ENCODE measurements at places on chromosomes 4 and X. TPM values are rescaled to one million over a fixed set of nuclear protein-coding genes. Genes with fewer than 3 reads are reported as not detected.

DNA sequence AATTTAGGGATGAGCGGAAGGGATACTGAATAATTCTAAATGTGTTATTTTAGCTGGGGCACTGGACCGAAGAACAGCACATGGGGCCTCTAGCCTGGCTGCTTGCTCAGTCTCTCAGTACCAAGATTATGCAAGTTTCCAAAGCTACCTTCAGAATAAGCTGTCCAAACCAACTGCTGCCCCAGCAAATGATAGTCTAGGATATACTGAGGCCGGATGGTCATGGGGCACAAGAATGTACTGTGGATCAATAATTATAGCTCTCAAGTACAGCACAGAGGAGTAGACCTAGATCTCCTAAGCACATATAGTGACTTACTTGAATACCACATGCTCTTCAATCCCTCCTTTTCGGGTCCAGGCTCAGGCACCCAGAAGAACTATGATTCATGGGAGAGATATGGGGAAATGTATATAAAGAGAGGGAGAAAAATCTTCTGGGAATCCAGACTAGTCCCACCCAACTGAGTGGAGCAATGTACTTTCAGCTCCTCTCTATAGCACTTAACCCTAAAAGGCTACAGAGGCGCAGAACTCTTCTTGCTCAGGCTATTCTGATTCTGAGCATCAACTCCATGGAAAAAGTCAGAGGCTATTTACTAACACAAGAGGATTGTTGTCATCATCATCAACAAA, 160.3 kb upstream of the GPC4 start:
- no peaks in the 10 kb centered on the region for H3K4me1 ChIP-seq
- H3K27me3 ChIP-seq = no peaks in the 10 kb centered on the region
- no peak overlapping the region for H3K27ac ChIP-seq
- no peaks in the 10 kb centered on the region for H3K36me3 ChIP-seq
- H3K4me3 ChIP-seq = no peak overlapping the region

- no peak for DNase-seq
- no peaks in the 10 kb centered on the region for H3K4me1 ChIP-seq
- H3K27me3 ChIP-seq = no peaks in the 10 kb centered on the region
- no peaks in the 10 kb centered on the region for H3K36me3 ChIP-seq
Measured at GRCh38 chr4:144666539-144667175, 20.7 kb downstream of the HHIP start.

GAGE12H gene
- total RNA-seq = not detected

MAGEA2B gene
- total RNA-seq = not detected

GRCh38 chrX:53930515-53931380, 113.5 kb downstream of the PHF8 start:
- H3K27me3 ChIP-seq = no peaks in the 10 kb centered on the region
- no peaks in the 10 kb centered on the region for H3K4me1 ChIP-seq
- no peak overlapping the region for H3K27ac ChIP-seq
- H3K4me3 ChIP-seq = no peak overlapping the region
- no peaks in the 10 kb centered on the region for H3K36me3 ChIP-seq

FRMD7 gene
- not detected for total RNA-seq

- no peaks in the 10 kb centered on the region for H3K27me3 ChIP-seq
- H3K4me1 ChIP-seq = peaks cover 38% of the 10 kb centered on the region
- H3K27ac ChIP-seq = peak overlapping the region; percentile 78
- H3K36me3 ChIP-seq = no peaks in the 10 kb centered on the region
- DNase-seq = no peak
- no peak overlapping the region for H3K4me3 ChIP-seq
Measured at GRCh38 chrX:154540897-154541535, 5.6 kb downstream of the G6PD start.

ELMOD2 gene
- 18.4 TPM for total RNA-seq

GRCh38 chrX:108310506-108310905, 127.7 kb downstream of the COL4A6 start:
- H3K27me3 ChIP-seq = no peaks in the 10 kb centered on the region
- no peaks in the 10 kb centered on the region for H3K36me3 ChIP-seq
- H3K4me1 ChIP-seq = no peaks in the 10 kb centered on the region
- DNase-seq = no peak
- no peak overlapping the region for H3K4me3 ChIP-seq

FAT4 gene
- 0.04 TPM for total RNA-seq

SPIN2A gene
- 0.18 TPM for total RNA-seq

EREG gene
- not detected for total RNA-seq

DNA sequence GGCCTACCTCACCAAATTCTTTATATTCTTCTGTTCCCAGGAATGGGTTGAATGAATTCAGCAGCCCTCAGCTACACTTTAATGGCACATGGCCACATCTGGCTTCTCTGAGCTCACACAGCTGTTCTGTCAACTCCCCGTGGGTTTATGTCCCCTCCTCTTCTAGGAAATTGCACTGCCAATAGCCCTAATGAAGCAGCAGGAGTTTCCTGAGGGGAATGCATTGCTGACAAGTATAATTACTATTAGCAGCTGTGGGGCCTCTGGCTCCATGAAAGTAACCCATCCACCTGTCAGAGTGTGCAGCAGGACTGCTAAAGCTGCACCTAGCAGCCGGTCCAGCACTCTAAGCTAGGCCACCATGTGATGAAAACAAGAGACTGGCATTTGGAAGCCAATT, 50.3 kb downstream of the FTHL17 start:
- no peak overlapping the region for H3K4me3 ChIP-seq
- no peaks in the 10 kb centered on the region for H3K27me3 ChIP-seq
- no peak for DNase-seq
- H3K27ac ChIP-seq = no peak overlapping the region

GRCh38 chr4:10587697-10588096, 96.9 kb downstream of the CLNK start:
- H3K27ac ChIP-seq = no peak overlapping the region
- no peak overlapping the region for H3K4me3 ChIP-seq
- no peaks in the 10 kb centered on the region for H3K36me3 ChIP-seq
- no peaks in the 10 kb centered on the region for H3K27me3 ChIP-seq
- peaks cover 26% of the 10 kb centered on the region for H3K4me1 ChIP-seq
- peak; percentile 3 for DNase-seq

SPANXA2 gene
- not detected for total RNA-seq

- no peak for DNase-seq
- H3K36me3 ChIP-seq = no peaks in the 10 kb centered on the region
- no peak overlapping the region for H3K4me3 ChIP-seq
Measured at GRCh38 chr4:3416821-3417221, 24.9 kb upstream of the HGFAC start.

- no peak overlapping the region for H3K27ac ChIP-seq
- no peaks in the 10 kb centered on the region for H3K36me3 ChIP-seq
- H3K4me1 ChIP-seq = no peaks in the 10 kb centered on the region
Measured at GRCh38 chr4:147088146-147088545, 142.5 kb upstream of the TTC29 start.

GRCh38 chr4:177267911-177268310, 41.8 kb upstream of the NEIL3 start:
- no peak for DNase-seq
- no peaks in the 10 kb centered on the region for H3K4me1 ChIP-seq
- no peaks in the 10 kb centered on the region for H3K36me3 ChIP-seq
- no peaks in the 10 kb centered on the region for H3K27me3 ChIP-seq
- no peak overlapping the region for H3K27ac ChIP-seq
- H3K4me3 ChIP-seq = no peak overlapping the region

FABP2 gene
- not detected for total RNA-seq

Data from CD8-positive, alpha-beta memory T cell (primary cell).